Hematopoietic multipotent progenitor cell treated with erythropoietin and hydrocortisone succinate and interleukin-3 and kit ligand, for 4 days (in vitro differentiated cells): ENCODE measurements at places on chromosomes 13 and 19.

DNA sequence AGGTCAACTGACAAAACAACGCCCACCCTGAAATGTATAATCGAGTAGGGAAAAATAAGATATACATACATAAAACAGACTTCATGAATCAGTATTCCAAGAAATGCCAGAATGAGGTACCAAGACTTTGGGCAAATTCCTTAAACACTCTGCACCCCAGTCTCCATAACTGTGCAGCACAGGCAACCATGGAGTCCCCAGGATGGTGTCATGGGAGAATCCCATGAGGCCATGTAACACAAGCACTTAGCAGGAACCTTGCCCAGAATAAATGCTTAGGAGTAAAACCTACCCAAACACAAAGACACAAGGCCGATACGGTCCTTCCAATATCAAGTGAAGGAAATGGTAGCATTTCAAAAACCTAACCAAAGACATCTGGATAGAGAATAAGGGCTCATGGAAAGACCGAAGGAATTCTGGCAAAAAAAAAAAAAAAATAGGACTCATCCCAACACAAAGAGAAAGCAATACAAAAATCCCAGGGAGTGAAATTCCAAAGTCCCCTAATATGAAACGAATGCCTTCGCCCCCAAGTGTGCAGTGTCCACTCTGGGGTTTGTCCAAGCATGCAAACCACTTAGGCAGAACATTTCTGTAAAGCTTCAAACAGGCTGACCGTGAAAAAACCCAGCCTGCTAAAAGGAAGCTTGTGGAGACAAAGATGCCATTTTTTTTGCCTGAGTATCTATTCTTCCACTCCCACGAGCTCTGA is 11.1 kb downstream of the ZC3H4 start:
- DNase-seq, result no peak

- no peak for DNase-seq
These were observed 1019.0 kb downstream of the DIAPH3 start for GRCh38 chr13:59144700-59145099.

- DNase-seq, result no peak
These were observed 1.9 kb downstream of the MKNK2 start for GRCh38 chr19:2048959-2049740.

DNA sequence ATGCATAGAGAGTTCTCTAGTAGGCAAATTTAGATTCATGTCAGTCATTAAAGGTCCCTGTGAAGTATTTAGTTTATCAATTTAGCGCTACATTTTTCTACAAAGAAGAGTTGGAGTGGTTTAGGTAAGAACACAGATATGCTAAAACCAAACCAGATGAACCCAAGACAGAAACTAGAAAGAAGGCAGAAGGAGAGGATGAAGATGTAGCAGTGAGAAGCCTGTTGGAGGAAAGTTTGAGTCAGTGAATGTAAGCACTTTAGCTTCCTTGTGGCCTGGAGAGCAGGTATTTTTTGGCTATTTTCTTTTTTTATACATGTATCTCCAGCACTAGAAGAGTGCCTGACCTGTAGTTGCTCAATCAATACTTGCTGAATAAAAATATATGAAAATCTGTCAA is 223.7 kb downstream of the KCNRG start:
- no peak for DNase-seq

DNA sequence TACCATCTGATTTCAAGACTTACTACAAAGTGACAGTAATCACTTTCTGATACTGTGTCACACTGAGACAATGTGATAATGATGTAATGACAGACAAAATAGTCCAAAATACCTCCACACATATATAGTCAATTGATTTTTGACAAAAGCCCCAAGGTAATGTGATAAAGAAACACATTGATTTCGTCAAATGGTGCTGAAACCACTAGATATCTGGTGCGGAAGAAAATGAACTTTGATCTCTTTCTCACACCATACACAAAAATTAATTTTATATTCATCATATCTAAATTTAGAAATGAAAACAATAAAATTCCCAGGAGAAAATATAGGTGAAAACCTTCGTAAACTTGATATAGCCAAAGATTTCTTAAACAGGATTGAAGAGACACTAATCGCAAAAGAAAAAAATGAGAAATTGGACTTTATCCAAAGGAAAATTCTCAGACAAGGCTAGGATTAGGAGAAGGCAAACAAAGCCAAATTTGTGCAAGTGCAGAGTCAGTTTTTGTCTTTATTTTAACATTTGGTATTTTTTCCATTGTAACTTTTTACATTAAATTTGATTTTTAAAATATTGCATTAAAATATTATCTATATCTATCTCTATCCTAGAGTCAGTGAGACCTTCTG is 739.9 kb downstream of the DIAPH3 start:
- no peak for DNase-seq

DNA sequence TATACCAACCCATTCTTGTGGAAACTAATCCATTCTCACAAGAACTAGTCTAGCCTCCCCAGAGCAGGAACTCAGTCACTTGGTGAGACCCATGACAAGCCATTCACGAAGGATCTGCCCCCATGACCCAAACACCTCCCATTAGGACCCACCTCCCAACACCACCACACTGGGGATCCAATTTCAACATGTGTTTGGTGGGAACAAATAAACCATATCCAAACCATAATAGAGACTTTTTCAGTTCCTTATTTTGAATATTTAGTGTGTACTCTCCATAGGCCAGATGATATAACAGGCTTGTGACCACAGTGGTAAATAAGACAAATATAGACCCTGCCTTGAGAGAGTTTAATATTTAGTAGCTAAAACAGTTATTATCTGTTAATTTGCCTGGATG is 227.5 kb upstream of the SERP2 start:
- no peak for DNase-seq

DNA sequence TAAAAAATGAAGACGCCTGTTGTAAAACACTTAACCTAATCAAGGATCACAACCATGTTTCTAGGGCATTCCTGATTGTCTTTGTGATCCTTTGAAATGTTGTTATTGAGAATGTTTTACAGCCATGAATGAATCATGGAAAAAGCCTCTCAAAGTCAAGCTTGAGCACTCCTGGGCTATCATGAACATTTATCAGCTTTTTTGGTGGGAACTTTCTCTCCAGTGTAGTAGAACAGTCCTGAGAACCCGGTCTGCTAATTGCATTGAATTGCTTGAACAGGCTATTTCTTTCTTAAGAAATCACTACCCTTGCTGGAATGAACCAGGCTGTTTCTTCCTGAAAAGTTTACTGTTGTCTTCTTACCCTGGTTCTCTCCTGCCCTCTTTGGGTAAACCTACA is 516.5 kb downstream of the FGF9 start:
- no peak for DNase-seq

DNA sequence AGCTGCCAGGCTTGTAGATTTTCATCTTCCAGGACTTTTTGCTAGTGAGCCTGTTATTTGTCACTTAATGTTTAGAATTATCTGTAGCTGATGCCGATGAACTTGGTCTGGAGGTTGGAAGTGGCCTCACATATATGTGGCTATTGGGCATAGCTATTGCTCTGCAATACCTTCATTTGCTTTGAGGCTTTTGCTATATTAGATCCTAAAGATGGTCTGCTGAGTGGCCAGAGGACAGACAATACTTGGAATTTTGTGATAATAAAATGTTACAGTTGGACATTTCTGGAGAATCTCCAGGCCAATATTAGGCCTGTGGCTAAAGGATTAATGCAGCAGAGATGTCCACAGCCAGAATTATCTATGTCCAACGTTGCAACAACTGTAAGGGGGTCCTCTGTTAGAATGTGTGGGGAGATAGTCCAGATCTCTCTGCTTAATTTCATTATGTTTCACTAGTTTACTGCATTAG is 222.3 kb downstream of the GPC5 start:
- no peak for DNase-seq

DNA sequence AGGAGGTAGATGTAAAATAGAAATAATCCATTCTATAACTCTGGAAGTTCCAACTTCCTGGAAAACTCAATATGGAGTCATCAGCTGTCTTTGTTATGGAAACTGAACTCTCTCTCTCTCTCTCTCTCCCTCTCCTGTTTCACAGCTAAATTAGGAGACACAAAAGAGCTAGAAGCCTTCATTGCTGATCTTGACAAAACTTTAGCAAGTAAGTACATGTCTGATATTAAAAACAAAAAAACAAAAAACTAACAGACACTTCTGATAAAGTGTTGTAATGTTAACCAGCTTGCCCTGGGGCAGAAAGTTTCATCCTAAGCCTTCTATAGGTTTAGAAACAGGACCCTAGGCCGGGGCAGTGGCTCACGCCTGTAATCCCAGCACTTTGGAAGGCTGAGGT is 11.3 kb downstream of the RGCC start:
- no peak for DNase-seq

DNA sequence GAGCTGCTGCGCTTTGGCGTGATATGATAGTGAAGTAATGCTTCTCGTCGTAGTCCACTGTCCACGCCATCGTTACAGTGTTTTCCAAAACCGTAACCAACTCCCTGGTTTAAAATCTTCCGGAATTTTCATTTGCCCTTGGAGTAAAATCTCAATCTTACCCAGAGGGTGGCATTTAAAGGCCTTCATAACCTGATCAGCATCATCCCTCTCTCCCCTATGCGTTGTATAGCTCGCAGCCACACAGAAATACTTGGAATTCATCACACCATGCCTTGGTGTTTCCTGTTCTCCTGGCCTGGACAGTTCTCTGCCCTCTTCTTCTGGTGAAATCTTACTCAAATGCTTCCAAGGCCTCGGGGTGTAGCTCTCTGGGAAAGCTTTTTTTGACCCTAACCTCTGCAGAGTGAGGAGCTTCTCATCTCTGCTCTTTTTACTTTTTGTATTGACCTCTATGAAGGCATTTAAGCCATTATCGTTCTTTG is 839 bp downstream of the MPHOSPH8 start:
- no peak for DNase-seq

GRCh38 chr13:76035711-76036110 is 399.6 kb downstream of the LMO7 start:
- no peak for DNase-seq

GRCh38 chr13:84865783-84866221 is 933.4 kb downstream of the SLITRK6 start:
- peak; percentile 9 for DNase-seq

GRCh38 chr13:112852392-112852791 is 116.6 kb upstream of the MCF2L start:
- DNase-seq, result no peak

- DNase-seq, result no peak
These were observed 79.5 kb upstream of the ZNF835 start for GRCh38 chr19:56751078-56751489.

DNA sequence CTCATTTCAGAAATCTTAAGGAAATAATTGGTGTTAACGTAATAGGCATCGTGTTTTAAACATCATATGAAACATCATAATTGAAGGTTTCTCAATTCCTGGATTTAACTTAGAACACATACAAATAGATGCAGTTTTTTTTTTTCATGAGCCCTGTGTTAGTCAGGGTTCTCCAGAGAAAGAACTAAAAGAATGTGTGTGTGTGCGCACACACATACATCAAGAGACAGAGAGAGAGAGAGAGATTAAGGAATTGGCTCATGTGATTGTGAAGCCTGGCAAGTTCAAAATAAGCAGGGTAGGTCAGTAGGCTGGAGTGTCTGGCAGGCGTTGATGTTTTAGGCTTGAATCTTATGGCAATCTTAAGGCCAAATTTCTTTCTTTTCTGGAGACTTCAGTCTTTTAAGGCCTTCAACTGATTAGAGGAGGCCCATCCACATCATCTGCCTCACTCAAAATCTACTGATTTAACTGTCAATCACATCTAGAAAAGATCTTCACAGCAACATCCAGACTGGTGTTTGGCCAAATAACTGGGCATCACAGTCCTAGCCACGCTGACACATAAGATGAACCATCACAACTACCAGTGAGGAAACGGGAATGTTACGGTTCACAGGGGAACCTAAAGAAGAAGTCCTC is 25.2 kb downstream of the SPATA13 start:
- no peak for DNase-seq

- peak; percentile 77 for DNase-seq
These were observed 34.2 kb upstream of the TMEM255B start for GRCh38 chr13:113724780-113725315.

- peak; percentile 94 for DNase-seq
These were observed 44.1 kb upstream of the RANBP3 start for GRCh38 chr19:6021878-6022569.

- no peak for DNase-seq
These were observed 34.3 kb upstream of the PCDH8 start for GRCh38 chr13:52882785-52883184.

GRCh38 chr19:45906221-45906620 is 3.8 kb upstream of the MYPOP start:
- no peak for DNase-seq

GRCh38 chr19:47106821-47107201 is 6.8 kb downstream of the ZC3H4 start:
- DNase-seq, result peak; percentile 65

- DNase-seq, result no peak
These were observed 66.2 kb downstream of the RUBCNL start for GRCh38 chr13:46320821-46321220.

DNA sequence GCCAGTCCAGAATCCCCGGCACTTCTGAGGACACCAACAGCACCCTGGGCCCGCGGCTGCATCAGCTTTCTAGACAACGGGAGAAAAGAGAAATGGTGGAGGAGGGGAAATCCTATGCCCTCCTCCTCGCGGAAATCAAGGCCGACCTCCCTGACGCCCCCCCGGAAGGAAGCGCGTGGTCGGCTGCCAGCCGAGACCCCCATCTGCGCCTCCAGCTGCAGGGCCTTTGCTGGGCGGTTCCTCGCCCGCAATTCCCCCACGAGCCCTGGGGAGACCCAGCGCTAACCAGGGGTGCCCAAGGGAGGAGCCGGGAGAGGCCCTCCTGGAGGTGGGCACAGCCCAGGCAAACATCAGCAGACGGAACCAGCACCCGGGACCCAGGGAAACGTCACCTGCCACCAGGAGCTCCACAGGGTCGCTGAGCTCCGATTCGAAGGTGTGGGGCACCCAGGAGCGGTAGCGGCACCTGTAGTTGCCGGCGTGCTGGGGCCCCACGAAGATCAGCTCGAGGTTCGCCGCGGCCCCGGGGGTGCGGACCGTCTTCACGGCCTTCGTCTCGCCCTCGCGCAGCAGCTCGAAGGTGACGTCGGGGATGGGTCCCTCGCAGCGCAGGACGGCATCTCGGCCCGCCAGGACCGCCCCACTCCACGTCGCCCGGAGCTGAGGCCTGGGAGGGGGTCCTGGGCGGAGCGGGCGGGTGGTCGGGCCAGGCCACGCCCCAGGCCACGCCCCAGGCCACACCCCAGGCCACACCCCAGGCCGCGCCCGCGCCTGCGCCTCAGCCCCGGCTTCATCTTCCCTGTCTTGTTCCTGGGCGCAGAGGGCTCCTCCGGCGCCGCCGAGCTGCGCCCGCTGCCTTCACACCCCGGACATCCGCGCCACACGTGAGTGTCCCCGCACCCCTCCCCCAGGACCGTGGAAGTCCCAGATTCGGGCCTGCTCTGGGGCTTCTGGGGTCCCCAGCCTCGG is 6.0 kb downstream of the A1BG start:
- peak; percentile 75 for DNase-seq

- no peak for DNase-seq
These were observed 3.1 kb upstream of the OLFM2 start for GRCh38 chr19:9939301-9939913.

GRCh38 chr19:38675611-38676010 is 28.2 kb downstream of the ACTN4 start:
- DNase-seq, result peak; percentile 82

- DNase-seq, result peak; percentile 8
These were observed 127.9 kb downstream of the KCTD12 start for GRCh38 chr13:76758257-76758656.

GRCh38 chr19:10612499-10613119 is 12.7 kb upstream of the SLC44A2 start:
- DNase-seq, result peak; percentile 57

GRCh38 chr19:7670150-7670783 is 1.4 kb downstream of the RETN start:
- DNase-seq, result peak; percentile 58
